ENCODE measurements at places on chromosomes 6 and 20.

- no peak for DNase-seq
These were observed 7.9 kb downstream of the KIAA1755 start for GRCh38 chr20:38252292-38253288.

DNA sequence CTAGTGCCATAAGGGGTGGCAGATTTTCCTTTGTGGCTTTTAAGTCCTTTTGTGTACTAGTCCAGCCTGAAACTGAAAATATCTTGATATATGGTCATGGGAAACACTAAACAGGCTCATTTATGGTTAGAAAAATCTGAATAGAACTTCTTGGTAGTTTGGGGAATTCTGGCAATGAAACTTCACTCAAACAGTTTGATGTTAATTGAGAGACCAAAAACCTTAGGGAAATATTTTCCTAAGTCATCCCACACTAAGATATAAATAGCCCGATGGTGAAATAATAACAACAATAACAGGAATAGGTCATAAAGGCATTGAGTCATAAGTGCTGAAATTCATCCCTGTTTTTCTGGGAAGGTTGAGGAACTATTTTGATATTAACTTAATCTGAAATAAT lies 146.2 kb upstream of the SMLR1 start:
- DNase-seq, result peak; percentile 81

GRCh38 chr6:116963972-116964371 lies 86.9 kb downstream of the RFX6 start:
- DNase-seq, result no peak

DNA sequence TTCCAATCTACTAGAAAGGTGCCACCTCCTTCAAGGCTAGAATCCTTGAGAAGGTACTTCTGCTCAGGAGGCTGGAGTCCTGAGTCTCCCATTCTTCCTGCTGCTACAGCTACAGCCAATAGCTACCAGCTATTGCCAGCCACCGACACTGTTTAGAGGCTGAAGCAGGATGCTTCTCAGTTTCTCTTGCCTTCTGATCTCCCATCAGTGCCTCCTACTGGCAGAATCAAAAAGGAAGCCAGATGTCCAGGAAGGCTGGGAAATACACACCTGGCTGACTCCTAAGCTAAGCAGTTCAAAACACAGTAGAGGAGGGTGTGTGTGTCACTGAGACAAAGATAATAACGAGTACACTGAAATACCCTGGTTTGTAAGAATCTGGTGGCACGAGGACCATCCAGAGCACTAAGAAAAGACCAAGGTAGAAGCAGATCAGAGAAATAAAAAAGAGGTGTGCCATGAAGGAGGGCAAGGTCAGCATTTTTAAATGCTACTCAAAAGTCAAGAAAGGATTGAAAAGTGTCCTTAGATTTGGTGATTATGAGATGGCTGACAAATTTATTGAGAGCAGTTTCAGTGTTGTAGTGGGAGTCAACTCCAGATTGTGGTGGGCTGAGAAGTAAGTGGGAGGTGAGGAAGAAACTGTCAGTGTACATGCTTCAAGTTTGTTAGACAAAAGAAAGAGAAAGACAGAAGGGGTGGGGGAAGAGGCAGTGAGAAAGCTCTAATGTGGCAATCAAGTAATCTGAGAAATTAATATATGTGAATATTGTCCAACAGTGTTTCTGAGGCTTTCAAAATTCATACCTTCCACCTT lies 2.3 kb upstream of the HLA-DMA start:
- DNase-seq, result peak; percentile 54

GRCh38 chr6:89640804-89641203 lies 2.3 kb upstream of the LYRM2 start:
- DNase-seq, result peak; percentile 60
